Spinal cord (tissue), 10 donors: ENCODE measurements at places on chromosomes 7 and 10. TPM values are rescaled to one million over a fixed set of nuclear protein-coding genes. Genes with fewer than 3 reads are reported as not detected.

LRRC18 gene
- polyA plus RNA-seq, result 0.62 TPM

ERVW-1 gene
- polyA plus RNA-seq, result 1.7 TPM

C10orf62 gene
- not detected for polyA plus RNA-seq

SCART1 gene
- polyA plus RNA-seq, result 1.9 TPM

CARD11 gene
- 1.2 TPM for polyA plus RNA-seq

TRIM73 gene
- polyA plus RNA-seq, result 5.1 TPM

BRAT1 gene
- 49.0 TPM for polyA plus RNA-seq

RAMP3 gene
- 12.4 TPM for polyA plus RNA-seq

ALOX5 gene
- 3.8 TPM for polyA plus RNA-seq

DNA sequence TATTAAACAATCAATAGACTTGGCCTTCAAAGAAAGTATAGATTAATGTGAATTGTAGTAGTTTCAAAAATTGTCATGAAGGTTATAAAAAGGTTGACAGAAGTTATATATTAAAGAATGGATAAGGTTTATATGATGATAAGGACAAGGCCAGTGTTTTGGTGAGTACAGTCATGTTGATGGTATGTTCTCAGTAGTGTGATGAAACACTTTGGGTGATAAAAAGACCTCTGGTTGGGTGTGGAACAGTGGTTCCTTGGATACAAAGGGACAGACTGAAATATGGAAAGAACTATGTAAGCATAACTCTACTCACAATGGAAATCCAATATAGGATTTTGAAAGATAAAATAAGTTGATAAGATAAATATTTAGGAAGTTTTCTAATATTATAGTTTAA, 866.3 kb downstream of the ANKRD7 start:
- DNase-seq, result no peak

DNA sequence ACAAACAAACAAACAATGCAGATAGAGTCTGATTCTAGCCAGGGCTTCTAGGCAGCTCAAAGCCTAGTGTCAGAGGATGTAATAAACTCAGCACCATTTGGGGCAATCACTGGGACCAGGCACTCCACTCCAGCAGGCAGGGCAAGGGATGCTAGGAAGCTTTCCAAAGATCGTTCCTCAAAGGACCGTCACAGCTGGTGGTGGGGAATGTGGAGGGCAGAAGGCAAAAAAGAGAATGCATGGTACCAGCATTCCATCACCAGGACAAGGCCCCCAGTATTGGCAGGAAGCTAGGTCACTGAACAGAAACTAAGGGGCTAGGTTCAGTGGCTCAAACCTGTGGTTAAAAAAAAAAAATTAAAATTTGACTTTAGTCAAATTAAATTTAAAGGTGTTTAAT, 94.2 kb downstream of the CUL2 start:
- DNase-seq, result no peak

DNA sequence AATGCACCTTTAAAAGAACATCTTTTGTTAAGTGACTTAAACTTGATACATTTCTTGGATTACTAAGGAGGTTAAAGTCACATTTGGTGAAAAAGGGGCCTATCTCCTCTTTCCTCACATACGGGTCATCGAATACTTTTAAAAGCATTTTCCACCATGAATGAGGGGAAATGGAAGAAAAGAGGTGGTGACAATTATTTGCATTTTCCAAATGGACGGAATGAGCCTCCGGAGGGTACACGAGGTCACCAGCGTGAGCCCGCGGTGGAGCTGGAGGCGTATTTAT, 1.0 kb upstream of the BMPR1A start:
- DNase-seq, result no peak

- DNase-seq, result no peak
These were observed 10.3 kb upstream of the ADARB2 start for GRCh38 chr10:1747590-1748157.

DNA sequence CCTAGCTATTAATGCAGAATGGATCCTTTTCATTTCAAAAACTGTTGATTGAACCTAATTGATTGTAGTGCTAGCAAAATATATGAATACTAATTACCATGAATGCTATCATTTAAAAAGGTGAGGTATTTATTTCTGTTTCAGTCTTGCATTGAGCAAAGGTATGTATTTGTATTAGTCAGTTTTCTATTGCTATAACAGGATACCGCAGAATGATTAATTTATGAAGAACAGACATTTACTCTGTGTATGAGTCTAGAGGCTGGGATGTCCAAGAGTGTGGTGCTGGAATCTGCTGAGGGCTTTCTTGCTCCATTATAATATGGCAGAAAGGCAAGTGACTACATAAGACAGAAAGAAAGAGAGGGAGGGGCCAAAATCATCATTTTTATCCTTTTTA, 199.2 kb downstream of the KIF20B start:
- no peak for DNase-seq

DNA sequence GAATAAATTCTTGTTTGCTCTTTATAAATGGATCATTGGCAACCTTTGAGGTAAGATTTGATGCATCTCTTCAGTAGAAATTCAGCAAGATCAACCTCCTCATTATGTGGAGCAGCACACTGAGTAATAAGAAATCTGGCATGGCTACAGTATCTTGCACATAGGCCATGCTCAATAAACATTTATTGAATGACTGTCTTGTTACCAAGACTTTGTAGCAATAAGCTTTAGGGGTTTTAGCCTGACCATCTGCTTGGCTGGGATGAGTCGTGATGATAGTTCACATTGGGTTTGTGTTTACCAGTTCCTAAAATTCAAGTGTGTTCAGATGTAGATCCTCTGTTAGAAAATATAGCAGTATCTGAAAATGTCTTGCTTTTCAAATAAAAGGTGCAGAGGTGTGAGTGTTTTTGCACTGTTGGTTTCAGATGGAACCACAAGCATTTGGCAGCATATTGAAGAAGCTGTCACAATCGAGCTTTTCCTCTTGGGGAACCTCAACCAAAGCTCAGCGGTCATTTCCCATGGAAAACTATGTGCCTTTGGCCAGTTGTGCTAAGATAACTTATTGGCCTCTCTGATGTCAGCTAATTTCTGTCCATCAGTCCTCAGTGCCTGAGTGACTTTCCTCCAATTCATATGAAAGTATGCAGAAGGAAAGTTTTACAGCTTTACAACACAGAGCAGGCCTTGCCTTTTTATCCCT, 442.6 kb downstream of the GFRA1 start:
- DNase-seq, result no peak

- DNase-seq, result no peak
These were observed 62.4 kb downstream of the ZNF800 start for GRCh38 chr7:127330070-127330469.

DNA sequence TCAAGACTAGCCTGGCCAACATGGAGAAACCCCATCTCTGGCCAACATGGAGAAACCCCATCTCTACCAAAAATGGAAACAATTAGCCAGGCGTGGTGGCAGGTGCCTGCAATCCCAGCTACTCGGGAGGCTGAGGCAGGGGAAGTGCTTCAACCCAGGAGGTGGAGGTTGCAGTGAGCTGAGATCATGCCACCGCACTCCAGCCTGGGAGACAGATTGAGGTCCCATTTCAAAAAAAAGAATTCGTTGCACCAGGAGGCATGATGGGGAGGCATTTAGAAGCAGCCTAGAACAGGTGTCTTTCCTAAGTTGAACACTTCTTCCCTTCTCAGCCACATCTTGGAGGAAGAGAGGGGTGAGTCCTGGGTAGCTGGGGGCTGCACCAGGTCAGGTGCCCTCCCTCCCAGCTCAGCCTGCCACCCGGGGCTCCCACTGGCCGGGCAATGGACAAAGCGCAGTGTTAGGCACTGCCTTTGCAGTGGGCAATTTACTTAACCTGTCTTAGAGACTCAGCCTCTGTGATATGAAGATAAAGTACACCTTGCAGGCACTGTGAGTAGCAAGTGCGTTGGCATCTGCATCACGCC, 726.8 kb downstream of the PARD3 start:
- no peak for DNase-seq

- no peak for DNase-seq
These were observed 138.1 kb upstream of the EFCAB10 start for GRCh38 chr7:105719395-105719794.

- no peak for DNase-seq
These were observed 947.3 kb downstream of the IPMK start for GRCh38 chr10:57320416-57320815.

DNA sequence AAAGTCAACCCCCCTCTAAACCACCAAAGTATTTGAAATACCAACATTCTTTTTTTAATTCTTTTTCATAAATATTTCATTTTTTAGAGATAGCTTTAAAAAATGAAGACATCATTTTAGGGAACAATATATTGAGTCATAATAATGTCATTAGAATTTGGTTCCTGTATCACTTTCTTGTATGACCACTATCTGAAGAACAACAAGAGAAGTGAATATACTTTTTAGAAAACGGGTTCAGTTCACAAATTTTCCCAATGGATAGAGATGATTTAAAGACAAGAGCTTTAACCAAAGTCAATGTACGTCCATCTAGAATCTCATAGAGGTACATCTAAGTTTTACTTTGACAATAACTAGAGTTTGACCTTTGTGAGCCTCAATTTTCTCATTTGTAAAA, 48.2 kb downstream of the CUBN start:
- no peak for DNase-seq

GRCh38 chr7:28705350-28705749, 252.8 kb downstream of the TRIL start:
- no peak for DNase-seq

DNA sequence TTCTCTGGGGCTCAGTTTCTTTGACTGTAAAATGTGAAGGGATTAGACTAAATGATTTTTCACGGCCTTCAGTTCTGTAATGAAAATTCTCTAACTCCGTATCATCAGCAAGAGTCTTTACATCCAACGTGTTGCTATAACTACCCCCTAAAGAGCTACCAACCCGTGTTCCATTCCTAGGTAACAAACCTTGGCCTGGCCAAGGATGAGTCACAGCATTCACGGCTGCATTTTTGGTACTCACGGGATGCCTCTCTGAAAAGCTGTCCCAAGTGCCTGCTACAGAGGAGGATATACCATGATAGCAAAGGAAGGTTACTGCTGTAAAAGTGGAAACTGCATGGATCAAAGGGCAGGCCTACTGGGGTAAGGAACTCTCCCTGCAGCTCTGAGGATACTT, 5.9 kb downstream of the LRRC4 start:
- no peak for DNase-seq

DNA sequence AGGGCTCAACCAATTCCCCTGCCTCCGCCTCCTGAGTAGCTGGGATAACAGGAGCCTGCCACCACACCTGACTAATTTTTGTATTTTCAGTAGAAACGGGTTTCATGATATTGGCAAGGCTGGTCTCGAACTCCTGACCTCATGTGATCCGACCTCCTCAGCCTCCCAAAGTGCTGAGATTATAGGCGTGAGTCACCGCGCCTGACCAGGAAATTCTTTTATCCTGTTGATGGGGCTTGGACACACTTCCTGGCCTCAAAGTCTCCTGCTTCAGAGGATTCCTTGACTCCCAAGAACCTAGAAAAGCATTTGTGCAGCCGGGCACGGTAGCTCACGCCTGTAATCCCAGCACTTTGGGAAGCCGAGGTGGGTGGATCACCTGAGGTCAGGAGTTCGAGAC, 16.2 kb downstream of the ZNF425 start:
- no peak for DNase-seq

DNA sequence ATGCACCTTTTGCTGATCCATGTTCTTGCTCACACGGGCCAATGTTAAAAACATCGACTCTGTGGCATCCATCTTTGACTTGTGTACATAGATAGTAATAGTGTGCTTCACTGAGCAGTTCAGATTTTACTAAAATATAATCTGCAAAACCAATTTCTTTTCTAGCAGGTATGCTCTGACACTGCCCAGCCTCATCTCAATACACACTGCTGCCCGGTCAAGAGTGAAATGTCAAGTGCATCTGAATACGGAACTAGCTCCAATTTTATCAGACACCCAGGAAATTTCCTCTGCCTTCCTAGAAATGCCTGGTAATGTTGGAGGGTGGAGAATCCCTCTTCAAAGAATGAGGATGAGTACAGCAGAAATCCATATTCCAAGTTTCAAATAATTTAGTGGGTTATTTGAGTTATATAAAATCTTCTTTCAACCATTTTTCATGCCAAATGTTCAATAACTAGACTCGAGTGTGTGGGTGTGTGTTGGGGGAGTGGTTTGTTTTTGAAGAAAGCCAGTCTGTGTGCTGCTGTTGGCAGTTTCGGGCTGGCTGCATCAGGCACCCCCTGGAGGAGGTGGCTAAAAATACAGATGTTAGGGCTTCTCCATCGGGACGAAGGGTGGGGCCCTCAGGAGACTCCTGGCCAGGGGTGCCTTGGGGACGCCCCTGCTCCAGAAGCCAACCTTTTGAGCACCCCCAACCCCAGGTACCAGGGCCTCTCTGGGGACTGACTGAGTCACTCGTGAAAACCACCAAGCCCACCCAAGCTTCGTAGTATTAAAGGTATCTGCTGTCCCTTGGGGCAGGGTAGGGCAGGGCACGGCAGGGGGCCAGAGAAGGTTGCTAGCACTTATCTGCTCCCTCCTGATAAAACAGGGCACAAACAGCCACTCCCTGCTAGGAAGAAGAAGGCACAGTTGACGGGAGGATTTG, 15.4 kb downstream of the CTBP2 start:
- DNase-seq, result no peak

- no peak for DNase-seq
These were observed 112.0 kb upstream of the AGK start for GRCh38 chr7:141439164-141439563.

DNA sequence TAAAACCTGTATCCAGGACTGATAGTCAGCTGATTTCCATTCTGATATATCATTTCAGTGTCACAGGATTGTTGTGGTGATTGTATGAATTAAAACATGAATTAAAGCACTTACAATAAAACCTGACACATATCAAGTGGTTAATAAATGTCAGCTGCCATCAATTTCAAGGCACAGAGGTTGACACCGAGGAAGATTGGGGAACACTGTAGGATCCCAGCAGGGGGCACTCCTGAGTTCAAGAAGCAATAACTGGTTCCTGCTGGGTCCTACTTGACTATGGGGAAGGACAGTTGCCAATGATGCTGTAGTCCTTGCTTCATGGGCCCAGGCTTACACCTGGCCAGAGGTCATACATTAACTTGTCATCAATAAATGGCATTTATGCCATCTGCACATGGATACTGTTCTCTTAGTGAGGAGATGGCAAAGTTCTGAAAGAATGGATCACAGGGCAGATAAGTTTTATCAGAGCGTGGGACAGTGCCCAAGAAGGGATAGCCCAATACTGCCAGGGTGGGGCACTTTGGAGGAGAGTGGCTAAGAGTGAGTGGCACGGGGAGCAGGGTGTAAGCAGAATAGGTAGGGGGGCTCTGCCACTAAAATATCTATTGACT, 24.1 kb downstream of the FZD1 start:
- DNase-seq, result no peak

GRCh38 chr7:152754075-152754730, 5.3 kb upstream of the ACTR3B start:
- no peak for DNase-seq

- DNase-seq, result peak; percentile 83
These were observed 49.3 kb downstream of the CAMK2B start for GRCh38 chr7:44275957-44276570.

DNA sequence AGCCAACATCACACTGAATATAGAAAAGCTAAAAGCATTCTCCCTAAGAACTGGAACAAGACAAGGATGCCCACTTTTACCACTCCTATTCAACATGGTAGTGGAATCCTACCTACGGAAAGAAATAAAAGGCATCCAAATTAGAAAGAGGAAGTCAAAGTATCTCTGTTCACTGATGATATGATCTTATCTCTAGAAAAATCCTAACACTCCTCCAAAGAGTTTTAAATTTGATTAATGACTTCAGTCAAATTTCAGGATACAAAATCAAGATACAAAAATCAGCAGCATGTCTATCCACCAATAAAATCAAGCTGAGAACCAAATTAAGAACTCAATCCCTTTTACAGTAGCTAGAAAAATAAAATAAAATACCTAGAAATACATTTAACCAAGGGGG, 35.3 kb upstream of the TNKS2 start:
- DNase-seq, result no peak

GRCh38 chr10:132095403-132096113, 29.8 kb downstream of the JAKMIP3 start:
- no peak for DNase-seq

- DNase-seq, result no peak
These were observed 135.9 kb downstream of the CUX1 start for GRCh38 chr7:101953248-101953819.
